Activated naive CD4-positive, alpha-beta T cell treated with Interleukin-2 at 50 U/mL for 16 hours (primary cell): ENCODE measurements at places on chromosomes 11 and 22.
A peak's percentile ranks its signal among the peaks of the same experiment; 100 is the strongest.

- DNase-seq, result peak; percentile 57
These were observed 3.6 kb upstream of the TBC1D22A start for GRCh38 chr22:46758867-46759290.

- peak; percentile 9 for DNase-seq
These were observed 19.2 kb downstream of the GLYATL1 start for GRCh38 chr11:58958500-58958899.

- DNase-seq, result peak; percentile 61
These were observed 673 bp upstream of the MYO7A start for GRCh38 chr11:77127235-77127911.

DNA sequence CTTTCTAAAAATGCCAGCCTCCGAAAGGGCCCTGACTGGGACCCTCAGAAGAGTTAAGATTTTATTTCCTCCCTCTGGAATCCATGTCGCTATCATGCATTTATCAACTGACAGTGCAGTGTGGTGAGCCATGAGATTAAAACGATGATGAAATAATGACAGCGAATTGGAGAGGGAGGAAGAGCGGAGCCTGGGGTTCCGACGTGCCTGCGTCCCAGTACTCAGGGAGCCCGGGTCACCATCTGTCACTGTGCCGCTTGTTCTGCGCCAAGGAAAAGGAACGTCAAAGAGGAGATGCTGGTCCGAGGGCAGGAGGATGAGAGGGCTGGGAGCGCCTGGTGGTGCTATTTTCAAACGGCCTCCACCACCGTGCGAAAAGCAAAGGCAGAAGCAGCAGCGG is 46.2 kb downstream of the MACROD1 start:
- DNase-seq, result no peak

DNA sequence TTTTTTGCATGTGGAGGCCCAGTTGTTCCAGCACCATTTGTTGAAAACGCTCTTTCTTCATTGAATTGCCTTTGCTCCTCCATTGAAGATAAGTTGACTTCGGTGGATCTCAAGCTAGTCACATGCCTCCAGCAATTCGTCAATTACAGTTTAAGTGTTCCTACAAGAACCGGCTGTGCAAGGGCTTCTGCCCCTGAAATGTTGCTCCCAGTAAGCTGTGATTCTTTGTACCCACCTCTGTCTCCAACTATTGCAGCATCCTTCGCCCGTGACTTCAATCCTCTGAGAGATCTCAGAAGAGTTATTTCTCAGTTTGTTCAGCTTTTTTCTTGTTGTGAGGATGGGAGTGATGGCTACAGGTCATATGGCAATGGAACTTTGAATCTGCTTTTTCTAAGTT is 194.2 kb upstream of the B3GAT1 start:
- DNase-seq, result no peak

- DNase-seq, result no peak
These were observed 286.0 kb upstream of the CTSC start for GRCh38 chr11:88623531-88623930.

GRCh38 chr11:128898580-128899344 is 7.6 kb downstream of the KCNJ5 start:
- DNase-seq, result no peak
